ENCODE measurements at places on chromosomes 16 and 17.

GRCh38 chr16:25224731-25225319 lies 8.1 kb downstream of the AQP8 start:
- DNase-seq = no peak

GRCh38 chr17:1985686-1986085 lies 39.4 kb downstream of the RTN4RL1 start:
- DNase-seq = no peak

DNA sequence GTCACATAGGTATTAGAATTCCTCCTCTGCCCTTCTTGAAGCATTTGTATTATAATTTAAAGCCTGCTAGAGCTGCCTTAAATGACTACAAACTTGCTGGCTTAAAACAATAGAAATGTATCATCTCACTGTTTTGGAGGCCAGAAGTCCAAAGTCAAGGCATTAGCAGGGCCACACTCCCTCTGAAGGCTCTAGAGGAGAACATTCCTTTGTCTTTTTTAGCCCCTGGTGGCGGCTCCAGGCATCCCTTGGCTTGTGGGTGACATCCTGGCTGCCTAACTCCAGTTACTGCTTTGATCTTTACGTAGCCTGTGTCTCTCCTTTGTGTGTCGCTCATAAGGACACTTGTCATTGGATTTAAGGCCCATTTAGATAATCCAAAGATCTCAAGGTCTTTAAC lies 186.6 kb upstream of the SALL1 start:
- no peak for DNase-seq

- DNase-seq = no peak
These were observed 30.4 kb upstream of the CCL1 start for GRCh38 chr17:34393401-34393800.

DNA sequence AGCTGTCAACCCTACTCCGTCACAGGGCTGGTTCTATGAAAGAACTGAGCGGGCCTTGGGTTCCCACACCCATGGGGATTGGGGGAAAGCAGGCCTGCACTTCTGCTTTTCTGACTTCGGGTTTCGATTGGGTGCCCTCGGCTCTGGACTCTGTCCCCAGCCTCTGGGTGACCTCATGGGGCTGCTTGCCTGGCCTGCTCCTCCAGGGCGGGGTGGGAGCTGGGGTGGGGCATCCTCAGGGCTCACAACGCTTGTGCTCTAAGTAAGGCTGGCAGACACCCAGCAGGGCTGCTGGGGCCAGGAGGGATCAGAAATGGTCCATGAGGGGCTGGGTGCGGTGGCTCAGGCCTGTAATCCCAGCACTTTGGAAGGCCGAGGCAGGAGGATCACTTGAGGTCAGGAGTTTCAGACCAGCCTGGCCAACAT lies 19.2 kb downstream of the ARHGAP27 start:
- no peak for DNase-seq

DNA sequence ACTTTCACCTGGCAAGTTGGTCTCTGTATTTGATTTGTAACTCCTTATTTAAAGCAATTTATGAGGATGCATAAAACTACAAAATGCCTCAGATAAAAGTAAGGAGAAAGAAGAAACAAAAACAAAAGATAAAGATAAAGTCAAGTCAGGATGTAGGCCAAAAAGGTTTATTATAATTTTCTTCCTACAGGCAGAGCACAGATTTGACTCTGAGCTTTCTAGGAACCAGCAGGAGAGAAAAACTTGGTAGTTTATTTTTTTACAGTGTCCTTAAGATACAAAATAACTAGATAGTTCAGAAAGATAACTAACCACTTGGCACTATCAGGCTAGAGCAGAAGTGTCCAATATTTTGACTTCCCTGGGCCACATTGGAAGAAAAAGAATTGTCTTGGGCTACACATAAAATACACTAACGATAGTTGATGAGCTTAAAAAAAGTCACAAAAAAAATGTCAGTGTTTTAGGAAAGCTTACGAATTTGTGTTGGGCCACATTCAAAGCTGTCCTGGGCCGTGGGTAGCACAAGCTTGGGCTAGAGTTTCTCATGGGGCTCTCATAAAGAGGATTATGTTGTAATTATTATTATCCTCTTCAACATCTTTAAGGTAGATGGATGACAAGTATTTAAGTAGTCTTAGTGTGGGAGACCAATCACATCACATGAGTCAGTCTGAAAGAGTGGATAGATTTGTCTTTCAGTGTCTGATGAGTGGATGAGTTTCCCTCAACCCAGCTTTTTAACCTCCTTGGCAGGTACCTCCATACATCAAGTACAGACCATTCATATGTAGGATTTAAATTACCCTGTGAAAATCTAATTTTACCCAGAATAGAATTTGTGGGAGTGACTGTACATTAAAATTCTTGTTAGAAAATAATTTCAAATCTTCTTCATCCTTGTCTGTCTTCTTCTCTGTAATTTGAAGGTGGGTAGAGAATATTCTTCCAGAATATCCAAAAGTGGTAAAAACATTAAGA lies 17.0 kb downstream of the PAFAH1B1 start:
- DNase-seq = no peak

DNA sequence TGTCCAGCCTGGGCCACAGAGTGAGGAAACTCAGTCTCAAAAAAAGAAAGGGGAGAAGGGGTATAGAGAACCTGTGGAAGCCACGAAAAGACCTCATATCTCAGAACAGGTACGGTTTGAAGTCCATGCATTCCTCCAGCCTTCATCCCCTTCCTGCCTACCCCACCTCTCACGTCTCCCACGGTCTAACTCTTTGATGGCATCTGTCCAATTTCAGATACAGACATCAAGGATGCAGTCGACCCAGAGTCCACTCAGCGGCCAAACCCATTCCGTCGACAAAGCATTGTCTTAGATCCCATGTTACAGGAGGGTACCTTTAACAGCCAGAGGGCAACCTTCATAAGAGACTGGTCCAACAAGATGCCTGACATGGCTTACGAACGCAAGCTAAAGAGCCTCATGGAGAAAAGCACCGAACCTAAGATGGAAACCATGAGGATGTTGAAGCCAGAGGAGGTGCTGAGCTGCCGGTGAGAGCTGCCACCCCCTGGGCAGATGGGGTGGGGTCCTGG lies 22.7 kb downstream of the C16orf78 start:
- DNase-seq = no peak

DNA sequence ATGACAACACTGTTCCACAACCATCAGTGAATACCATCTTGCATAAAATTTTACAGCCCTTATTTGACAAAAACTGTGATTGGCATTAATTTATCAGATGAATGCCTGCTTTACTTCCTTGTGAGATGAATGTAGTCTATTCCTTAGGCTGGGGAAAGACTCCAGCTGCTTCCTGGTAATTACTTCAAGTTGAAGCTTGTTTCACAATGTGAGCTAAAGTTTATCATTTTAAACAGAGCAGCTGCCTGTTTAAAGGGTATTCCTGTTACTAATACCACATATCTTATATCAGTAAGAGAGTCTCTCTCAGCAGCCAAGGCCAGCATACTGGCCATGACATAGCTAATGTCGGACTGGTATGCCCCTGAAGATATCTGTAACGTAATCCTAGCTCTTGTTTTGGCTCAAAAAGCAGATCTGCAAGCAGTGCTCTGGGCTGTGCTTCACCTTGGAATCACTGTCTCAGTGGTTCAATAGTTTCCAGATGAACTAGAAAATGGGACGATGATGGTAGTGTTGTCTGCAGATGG lies 13.2 kb upstream of the ARL2BP start:
- no peak for DNase-seq

- no peak for DNase-seq
These were observed 34.6 kb downstream of the GRIN2C start for GRCh38 chr17:74824961-74825627.

DNA sequence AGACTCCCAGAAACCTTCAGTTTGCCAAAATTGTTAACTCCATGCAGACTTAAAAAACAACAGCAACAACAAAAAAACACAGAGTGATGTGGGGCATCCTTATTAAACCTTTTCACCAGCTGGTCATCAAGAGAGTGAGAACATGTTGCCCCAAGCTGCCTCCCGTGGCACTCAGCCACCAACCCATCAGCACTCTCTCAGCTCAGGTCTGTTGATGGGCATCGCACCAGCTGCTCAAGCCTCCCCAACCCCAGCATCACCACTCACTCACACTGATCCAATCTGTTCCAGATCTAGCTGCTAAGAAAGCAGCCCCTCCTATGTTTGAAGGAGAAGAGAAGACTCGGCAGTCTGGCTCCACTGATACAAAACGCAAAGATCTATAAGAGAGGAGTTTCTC lies 46.8 kb downstream of the SLC39A11 start:
- DNase-seq = no peak

- DNase-seq = no peak
These were observed 3.6 kb downstream of the COX10 start for GRCh38 chr17:14072881-14073280.
